ENCODE measurements at places on chromosomes 3 and 15.

GRCh38 chr15:69474846-69475455 lies 22.3 kb downstream of the RPLP1 start:
- DNase-seq, result no peak

DNA sequence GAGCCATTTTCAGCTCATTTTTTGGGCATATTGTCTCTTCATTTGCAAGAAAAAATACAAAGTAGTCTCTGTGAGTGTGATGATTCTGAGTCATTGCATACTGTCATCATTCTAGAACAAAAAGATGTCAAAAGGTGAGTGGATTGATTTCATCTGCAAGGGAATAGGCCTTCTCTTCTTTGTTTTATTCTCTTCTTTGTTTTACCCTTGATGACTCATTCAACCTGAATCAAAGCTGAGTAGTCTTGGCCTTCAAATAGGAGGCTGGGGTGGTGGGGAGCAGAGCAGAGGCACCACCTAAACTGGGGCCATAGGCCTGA lies 25.4 kb downstream of the CYP19A1 start:
- peak; percentile 72 for DNase-seq

DNA sequence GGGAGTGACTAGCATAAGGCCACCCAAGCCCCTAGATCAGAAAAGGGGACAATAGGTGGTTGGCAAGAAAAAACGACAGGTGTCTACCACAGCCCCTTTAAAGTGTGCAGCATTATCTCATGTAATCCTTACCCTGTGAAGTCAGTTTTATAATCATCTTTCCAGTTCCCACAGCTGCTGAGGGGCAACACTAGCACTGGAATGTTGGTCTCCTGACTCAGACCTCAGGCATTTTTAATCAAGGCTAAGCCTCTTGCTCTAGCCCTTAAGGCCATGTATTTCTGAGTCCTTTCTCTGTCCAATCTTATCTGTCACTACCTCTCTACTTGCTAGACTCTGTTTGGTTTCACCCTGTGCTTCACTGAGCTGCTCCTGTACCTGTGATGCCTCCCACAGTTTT lies 171.7 kb downstream of the TLE3 start:
- peak; percentile 20 for DNase-seq

- peak; percentile 69 for DNase-seq
These were observed 378 bp upstream of the FEM1B start for GRCh38 chr15:68277131-68277602.

DNA sequence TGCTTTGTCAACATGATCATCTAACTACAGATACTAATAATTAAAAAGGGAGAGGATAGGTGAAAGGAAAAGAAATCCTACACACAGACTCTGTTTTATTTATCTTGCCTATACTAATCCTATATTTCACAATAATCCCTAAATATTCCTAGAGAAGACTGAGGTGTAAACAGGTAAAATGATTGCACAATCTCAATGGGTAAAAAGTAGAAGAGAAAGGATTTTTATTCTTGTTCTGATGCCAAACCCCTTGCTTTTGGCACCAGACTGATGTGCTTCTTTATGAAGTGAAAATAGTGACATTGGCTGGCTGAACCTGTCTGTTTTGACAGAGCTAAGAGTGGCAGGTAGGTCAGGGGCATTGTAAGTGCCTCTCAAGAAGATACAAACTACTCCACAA lies 101.9 kb upstream of the ZPLD1 start:
- DNase-seq, result no peak

DNA sequence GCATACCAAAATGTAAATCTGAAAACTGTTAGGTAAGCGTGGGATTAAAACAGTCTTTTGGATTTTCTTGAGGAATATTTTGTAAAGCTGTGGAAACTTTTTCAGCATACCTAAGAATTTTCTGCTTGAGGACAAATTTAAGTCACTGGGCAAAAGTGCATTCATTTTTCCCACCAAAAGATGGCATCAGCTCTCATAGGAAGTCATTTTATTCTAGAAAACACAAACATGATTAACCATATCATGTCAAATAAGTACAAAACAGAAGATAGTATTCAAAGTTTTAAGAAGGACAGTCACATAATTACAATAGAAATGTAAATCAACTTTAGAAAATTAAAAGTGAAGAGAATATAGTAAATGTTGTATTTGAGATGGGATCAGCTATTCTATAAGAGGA lies 63.5 kb downstream of the SLC49A4 start:
- DNase-seq, result peak; percentile 60

- no peak for DNase-seq
These were observed 85.1 kb downstream of the FSIP1 start for GRCh38 chr15:39697509-39697908.

GRCh38 chr3:177460047-177460446 lies 262.8 kb upstream of the TBL1XR1 start:
- no peak for DNase-seq

DNA sequence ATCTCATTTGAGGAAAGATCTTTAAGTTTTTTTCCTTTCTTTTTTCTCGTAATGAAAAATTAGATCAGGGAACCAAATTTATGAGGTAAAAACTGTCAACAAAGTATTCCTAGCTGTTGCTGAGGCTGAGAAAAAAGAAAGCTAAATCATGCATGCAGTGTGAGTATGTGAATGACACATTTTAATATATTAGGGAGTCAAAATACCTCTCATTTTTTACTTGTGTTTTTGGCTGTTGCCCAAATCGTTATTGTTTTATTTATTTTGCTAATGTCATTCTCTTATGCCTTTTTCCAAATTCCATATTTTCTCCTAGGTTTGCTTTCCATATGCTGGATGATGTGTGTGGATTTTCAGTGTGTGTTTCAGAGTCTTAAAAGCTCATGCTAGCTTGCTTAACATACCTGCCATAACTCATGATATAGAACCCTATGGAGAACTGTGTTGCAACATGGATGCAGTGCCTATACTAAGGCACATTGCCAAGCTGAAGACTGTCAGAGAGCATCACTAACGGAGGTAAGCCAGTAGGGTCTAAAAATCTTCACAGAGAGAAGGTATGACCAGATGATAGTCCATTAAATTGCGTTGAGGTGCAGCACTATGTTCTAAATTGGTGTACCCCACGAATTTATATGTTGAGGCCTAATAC lies 629.5 kb upstream of the KCNMB2 start:
- DNase-seq, result peak; percentile 9

Measured in fibroblast of pulmonary artery (primary cell).